Activated naive CD8-positive, alpha-beta T cell treated with anti-CD3 and anti-CD28 coated beads, Interleukin-2, amount 50 U/mL, for 16 hours (primary cell): ENCODE measurements at places on chromosomes 6 and 20.
A peak's percentile ranks its signal among the peaks of the same experiment; 100 is the strongest.

GRCh38 chr20:13403453-13403852 lies 182.4 kb downstream of the ISM1 start:
- no peak for DNase-seq

DNA sequence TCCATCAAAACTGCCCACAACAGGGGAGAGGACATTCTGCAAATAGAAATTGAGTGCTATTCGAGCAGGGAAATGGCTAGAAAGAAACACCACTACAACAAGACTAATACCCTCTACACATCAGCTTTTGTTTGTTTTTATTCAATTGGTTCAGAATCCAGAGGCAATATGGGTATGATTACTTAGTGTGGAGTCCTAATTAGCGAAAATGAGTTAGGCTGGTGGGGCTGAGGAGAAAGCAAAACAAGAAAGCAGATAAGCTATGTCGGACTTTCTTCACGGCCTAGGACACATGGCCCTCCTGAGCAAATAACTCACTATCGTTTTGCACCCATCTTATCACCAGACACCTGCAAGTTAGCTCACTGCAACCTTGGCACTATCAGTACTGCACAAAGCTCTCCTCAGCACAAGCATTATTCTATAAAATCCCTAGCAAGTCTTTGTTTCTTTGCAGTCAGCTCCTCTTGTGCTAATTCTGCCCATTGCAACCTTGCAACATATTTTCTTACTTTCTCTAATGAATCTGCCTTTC lies 31.3 kb upstream of the SH3BGRL2 start:
- no peak for DNase-seq

DNA sequence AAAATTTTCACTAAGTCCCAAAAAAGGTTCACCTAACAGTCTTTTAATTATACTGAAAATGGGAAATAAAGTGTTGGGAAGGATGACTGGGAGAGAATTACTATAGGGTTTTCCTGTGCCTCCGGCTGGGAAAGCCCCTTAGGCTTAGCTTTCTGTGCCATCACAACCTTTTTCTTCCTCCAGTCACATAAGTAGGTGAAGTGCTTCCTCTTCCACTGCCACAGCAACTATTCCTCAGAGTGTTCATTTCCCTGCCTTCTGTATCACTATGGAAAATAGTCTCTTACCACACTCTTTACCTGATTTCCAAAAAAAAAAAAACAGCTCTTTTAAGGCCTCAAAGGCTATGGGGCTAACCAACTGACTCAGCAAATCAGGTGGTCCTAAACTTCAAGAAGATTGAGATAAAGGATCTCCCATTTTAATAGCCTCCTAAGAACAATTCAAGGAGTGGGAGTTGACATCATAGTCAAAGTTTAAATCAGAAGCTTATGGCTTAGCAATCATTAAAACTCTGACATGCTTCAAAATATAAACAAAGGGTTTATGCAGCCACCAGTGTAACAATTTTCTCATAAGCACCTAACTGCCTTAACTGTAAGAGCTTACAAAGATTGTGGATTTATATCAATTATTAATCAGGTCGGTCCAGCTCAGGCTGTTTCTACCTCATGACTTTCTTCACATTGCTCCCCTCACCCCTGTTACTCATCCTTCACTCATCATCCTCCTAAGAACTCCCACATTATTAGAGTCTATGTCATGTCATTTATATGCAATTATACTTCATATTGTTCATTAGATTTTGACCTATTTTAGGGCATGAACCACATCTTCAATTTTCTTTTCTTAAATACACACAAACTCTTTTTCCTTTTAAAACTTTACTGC lies 95.3 kb downstream of the RNGTT start:
- DNase-seq, result no peak

DNA sequence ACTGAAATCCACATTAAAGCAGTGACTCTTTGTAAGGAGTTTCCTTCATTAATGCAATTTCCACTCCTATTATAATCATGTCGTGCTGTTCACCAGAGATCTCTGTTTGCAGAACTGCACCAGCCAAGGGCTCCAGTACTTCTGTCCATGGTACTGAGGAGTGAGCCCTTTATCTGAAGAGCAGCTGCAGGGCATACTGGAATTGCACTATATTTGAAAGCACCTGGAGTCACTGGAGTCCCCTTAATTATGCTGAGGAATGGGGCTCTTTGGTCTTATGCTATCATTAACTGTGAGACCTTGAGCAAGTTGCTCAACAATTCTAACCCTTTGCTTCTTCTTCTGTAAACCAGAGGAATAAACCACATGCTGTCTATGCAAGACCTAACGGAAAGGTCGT lies 61.7 kb upstream of the NUP153 start:
- DNase-seq, result no peak

- DNase-seq, result no peak
Observed at GRCh38 chr20:17611540-17612286, 41.8 kb downstream of the DSTN start.

GRCh38 chr6:73898599-73898998 lies 202.6 kb downstream of the CD109 start:
- no peak for DNase-seq

GRCh38 chr20:57071283-57071731 lies 195.1 kb downstream of the BMP7 start:
- no peak for DNase-seq

GRCh38 chr20:18831830-18832499 lies 18.4 kb downstream of the SCP2D1 start:
- DNase-seq, result no peak

- DNase-seq, result no peak
Observed at GRCh38 chr20:62660768-62661167, 18.5 kb downstream of the SLCO4A1 start.

DNA sequence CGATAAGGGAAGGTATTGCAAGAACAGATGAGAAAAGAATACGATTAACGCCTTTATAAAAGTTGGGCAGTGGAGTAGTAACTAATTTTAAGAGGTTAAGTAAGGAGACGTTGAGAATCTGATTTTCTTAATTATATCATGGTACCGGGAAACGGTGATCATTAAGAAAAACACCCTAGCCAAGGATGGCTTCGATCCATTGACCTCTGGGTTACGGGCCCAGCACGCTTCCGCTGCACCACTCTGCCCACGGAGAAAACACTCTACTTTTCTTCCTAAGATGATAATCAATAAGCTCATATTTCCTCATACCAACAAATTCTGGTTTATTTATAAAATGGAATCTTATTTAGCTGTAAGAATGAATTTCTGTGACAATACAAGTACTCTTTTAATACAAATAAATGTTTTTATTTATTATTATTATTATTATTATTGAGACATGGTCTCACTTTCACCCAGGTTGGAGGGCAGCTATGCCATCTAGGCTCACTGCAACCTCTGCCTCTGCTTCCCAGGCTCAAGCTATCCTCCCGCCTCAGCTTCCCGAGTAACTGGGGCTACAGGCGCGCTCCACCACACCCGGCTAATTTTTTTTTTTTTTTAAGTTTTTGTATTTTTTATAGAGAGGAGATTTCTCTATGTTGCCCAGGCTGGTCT lies 8.3 kb downstream of the POM121L2 start:
- DNase-seq, result no peak

- no peak for DNase-seq
Observed at GRCh38 chr6:121896363-121896762, 460.9 kb downstream of the GJA1 start.

DNA sequence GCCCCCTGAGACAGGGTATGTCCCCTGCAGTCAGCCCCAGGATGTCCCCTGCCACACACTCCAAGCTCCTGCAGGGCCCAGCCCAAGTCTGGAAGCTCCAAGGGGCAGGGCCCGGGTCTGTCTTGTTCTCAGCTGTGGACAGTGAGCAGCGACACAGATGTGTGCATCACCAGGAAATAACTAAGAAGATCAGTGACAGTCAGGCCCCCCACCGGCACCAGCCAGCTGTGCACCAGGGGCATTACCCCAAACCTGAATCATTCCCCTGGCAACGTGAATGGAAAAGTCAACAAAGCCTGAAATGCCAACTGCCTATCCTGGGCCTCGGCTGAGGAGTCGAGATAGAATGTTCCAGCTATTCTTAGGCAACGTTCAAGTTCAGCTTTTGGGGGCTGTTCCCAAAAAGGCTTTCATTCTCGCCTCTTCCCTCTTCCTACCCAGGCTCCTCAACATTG lies 105.0 kb downstream of the PREX1 start:
- DNase-seq, result no peak

- no peak for DNase-seq
Observed at GRCh38 chr20:46709459-46710152, at the start of gene SLC2A10. SLC2A10 (plus strand) TSS chr20:46709649; CDS start chr20:46709737, 88 bp downstream.

DNA sequence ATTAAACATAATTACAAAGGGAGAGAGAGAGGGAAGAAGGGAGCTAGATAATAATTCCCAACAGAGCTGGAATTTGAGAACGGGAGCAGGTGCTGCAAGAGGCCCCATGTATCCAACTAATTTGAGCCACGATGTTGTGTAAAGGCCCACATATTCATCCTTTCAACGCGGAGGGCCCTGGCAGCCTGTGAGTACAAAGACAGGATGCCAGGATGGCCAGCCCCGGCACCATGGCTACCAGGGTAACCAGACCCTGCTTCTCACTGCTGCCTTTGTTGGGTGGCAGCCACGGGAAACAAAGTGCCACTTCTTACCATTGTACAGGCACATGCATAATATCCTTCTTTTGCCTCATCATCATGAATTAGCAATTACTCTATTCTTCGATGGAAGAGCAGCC lies 492.0 kb upstream of the NRSN1 start:
- no peak for DNase-seq

DNA sequence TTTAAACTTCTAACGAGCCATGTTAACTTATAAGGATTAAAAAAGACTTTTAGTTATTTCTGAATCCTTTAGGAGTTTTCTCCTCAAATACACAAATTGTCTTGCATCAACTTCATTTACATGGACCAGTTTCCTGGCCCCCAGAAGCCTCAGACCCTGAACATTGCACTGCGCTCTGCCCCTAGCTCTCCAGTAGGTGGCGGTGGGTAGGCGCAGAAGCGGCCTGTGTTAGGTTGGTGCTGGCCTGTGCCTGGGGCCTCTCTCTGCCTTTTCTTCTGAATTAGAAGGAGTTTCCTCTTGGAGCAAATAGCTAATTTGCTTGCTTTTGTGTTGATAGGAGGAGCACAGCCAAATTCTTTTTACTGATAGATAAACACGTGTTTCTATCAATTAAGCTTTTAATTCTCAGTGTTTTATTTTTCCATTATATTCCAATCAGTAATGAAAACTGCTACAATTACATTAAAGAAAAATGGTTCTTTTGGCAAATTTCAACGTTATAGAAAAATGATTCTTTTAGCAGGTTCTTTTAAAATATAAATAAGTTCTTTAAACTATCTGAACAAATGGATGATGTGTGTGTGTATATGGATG lies 44.4 kb downstream of the DTD1 start:
- DNase-seq, result peak; percentile 14
